Mammary epithelial cell (primary cell): ENCODE measurements at places on chromosomes 1 and 21.

DNA sequence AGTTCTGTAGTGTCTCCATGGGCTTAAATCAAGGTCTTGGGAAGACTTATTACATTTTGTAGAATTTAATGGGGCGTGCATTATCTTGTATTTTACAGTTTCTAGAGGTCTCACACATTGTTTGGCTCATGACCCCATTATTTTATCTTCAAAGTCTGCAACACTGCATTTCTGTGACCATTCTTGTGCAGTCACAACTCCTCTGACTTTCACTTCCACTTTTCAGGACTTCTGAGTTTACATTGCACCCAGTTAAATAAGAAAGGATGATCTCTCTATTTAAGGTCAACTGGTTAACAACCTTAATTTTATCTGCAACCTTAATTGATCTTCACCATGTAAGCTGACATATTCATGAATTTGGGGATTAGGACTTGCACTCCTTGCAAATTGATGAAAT is 1186.6 kb downstream of the MRPL39 start:
- DNase-seq: no peak

DNA sequence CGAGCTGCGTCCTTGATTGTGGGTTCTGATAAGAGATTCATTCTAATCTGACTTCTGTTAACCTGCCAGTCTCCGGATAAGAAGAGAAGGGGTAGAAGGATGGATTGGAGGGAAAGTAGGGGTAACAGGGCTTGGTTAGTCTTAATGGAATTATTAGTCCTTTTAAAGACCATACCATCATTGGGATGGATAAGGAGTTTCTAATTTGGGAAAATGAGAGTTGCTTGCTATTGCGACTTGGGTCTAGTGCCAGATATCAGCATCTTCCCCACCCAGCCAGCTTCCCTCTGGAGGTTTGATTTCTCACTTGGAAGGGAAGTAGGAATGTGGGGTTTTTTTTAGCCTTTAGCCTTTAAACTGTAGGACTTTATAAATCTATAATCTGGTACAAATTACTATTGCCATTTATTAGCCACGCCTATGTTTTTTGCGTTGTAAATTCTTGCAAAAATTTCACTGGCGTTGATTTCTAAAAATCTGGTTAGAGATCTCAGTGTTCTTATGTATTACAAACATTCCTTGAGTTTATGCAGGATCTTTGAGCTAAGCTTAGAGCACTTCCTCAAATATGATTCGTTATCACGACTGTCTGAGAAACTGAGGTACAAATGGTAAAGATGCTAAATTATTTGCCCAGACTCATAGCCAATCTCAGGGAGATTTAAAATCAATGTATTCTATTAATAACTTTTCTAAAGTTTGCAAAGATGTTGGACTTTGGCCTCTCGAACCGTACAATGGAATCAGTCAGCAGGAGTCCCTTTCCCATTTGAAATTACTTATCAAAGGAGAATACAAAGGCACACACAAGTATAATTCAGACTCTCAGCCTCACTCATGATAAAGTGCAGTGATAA is 1.3 kb downstream of the FAM20B start:
- no peak for DNase-seq

DNA sequence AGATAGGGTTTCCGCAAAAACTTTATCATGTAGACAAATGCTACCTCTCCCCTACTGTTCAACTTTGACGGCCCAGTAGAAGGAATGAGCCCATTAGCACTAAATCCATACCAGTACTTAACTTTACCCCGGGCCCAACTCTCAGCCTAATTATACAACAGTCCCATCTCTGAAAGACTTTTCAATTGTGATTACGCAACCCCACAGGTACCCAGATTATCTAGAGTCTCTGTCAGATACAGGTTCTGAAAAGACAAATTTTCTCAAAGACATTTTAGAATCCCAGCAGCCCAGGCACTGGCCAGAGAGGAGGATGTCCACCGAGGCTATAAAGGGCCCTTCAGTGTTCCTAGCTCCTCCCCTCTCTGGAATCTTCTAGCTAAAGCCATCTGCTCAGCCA is 15.0 kb downstream of the FAM78B start:
- no peak for DNase-seq

DNA sequence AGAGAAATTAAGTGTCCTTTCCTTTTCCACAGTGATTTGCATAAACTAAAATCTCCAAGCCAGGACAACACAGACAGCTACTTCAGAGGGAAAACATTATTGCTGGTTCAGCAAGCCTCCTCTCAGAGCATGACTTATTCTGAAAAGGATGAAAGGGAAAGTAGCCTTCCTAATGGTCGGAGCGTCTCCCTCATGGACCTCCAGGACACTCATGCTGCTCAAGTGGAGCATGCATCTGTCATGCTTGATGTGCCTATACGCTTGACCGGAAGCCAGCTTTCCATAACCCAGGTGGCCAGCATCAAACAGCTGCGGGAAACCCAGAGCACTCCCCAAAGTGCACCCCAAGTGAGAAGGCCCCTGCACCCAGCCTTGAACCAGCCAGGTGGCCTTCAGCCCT is 39.1 kb downstream of the CLEC20A start:
- DNase-seq: no peak

DNA sequence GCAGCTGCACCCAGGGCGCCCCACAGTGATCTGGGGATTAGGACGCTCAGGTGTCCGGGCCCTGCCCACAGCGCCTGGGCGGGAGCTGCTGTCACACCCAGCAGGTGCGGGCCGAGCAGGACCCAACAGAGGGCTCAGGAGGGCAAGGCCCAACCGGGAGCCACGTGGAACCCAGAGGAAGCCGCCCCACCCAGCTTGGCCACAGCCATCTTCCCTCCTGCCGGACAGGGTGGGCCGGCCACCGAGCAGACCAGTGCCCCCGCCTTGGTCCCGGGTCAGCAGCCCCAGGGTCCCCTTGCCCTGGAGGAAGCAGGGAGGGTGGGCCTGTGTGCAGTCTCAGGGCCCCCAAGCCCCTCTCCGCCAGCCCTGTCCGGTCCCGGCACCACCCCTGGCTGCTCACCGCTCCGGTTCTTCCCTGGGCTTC is 6.3 kb upstream of the TTLL10 start:
- no peak for DNase-seq

DNA sequence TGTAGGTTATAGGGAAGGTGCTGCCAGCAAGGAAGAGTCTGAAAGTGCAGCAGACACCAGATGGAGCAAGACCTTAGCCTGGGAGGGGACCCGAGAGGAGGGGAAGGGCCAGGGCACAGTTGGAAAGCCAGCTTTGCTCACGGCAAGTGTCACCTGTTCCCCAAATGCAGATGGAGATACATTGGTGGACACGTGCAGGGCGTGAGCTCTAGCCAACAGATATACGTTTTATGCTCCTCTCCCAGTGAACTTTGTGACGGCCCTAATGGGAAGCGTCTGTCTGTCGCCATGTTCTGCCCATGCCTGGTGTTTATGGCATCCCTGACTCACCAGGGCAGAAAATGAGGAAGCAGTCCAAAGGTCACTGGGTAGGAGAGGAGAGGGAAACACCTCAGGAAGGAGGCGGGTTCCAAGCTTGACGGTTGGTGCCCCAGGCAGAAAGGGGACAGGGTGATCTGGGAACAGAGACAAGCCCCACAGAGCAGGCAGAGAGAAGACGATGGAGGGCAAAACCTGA is 7.6 kb downstream of the GPA33 start:
- DNase-seq: no peak

DNA sequence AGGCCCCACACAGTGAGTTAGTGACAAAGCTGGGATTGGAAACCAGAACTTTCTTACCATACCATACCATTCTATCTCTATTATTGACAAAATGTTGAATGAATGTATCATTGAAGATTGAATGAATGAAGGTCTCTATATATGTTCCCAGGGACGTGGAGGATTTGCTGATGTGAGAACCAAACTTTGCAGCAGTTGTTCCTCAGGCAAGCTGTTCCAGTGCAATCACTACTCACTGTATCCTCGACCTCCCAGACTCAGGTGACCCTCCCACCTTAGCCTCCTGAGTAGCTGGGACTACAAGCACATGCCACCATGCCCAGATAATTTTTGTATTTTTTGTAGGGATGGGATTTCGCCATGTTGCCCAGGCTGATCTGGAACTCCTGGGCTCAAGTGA is 11.6 kb upstream of the LIN28A start:
- DNase-seq: no peak

DNA sequence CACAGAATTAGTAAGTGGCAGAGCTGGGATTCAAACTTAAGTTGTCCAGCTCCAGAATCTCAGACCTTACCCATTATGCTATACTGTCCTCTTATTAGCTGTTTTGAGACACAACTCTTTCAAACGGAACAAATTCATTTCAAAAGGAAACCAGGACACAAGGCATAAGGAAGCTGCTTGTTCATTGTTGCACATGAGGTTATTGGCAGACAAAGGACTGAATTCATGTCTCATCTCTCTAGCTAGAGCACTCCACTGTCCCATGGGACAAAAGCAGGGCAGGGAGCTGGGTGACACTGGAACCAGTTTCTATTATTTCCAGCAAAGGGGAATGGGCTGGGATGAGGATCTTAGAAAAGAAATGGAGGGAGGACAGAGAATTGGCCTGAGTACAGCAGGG is 26.4 kb downstream of the CHI3L2 start:
- no peak for DNase-seq

DNA sequence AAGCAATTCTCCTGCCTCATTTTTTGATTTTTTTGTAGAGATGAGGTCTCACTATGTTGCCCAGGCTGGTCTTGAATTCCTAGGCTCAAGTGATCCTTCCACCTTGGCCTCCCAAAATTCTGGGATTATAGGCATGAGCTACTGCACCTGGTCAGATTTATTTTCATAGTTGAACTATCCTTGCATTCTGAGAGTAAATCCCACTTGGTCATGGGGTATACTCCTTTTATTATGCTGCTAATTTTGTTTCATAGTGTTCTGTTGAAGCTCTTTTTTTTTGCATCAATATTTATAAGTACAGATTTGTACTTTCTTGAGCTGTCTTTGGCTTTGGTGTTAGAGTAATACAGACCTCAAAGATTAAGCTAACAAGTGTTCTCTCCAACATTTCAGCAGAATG is 12.8 kb upstream of the CCSAP start:
- DNase-seq: no peak

DNA sequence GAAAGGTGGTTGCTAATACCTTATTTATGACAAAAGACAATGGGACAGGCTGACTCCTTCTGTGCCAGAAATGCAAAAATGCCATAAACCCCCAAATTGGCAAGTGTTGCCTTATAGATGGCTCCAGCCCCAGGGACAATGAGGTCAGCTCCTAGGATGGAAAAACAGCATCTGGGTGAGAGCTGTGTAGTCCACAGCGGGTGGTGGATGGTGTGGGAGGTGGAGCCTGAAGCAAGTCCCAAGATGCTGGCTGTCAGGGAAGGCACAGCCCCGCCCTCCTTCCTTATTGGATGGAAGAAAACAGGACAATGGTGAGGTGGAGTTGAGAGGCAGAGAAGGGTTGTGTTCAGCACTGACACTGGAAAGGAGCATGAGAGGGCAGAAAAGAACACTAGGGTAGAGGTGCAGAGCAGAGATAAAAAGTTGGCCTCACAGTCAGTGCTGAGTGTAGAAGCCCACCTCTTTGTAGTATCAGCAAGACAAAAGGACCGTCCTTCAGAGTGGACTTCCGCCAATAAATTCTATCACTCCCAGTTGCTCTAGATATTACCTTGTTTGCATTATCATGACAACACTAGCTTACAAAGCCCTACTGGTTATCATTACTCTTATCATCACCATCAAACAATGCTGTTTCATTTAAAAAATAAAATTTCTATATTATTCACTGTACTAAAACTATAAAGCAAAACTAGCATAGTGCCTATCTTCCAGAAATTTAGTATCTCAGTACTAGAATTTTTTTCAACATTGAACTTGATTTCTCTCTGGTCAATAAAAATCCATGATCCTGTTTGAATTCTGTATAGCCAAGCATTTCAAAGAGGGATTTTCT is 3.7 kb upstream of the SDE2 start:
- peak; percentile 39 for DNase-seq

DNA sequence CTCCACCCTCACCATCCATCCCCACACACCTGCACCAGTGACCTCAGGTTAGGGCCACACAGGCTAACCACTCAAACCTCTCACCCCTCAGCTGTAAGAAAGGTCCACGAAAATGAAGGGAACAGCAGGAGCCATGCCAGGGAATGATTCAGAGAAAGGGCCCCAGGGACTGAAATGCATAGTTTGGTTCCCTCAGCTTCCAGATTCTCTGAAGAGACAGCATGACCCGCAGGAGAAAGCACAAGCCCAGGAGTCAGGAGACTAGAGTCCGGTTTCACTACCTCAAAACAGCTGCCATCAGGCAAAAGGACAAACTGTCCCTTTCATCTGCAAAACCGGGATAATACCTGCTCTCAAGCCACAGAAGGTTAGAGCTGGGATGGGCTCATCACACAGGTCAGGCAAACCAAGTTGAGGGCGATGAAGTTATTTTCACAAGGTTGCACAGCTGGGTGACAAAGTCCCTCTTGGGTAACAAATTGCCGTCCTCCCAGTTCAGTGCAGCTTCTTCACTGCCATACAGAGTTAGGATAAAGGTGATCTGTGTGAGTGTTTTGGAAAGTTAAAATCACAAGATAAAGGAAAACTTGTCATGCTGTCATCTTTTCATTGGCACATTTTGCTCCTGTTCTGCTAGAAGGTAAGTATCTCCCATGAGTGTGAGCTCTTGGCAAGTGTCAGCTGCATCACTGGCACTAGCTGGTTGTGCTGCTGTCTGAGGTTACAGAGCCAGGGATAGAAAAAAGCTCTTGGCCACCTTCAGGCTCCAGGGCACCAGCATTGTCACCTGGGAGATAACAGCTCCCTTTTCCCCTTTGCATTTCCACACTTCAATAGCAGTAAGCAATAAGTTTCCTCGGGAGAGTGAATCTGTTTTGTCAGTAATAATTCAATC is 120.4 kb downstream of the KCNH1 start:
- no peak for DNase-seq

DNA sequence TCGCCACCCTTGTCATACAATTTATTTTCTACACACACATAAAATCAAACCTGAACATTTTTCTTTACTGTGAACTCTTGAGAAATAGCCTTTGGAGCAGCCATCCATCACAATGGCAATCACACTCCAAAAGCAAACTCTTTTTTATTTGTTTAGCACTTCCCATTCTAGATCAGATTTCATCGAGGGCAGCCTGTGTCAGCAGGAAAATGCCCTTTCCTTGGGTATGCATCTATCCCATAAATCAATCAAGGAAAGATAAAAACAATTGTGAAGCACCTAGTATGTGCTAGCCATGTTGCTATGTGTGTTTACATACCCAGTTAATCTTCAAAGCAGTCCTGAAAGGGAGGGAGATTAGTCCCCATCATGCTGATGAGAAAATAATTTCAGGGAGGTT is 484.1 kb upstream of the USP24 start:
- no peak for DNase-seq

DNA sequence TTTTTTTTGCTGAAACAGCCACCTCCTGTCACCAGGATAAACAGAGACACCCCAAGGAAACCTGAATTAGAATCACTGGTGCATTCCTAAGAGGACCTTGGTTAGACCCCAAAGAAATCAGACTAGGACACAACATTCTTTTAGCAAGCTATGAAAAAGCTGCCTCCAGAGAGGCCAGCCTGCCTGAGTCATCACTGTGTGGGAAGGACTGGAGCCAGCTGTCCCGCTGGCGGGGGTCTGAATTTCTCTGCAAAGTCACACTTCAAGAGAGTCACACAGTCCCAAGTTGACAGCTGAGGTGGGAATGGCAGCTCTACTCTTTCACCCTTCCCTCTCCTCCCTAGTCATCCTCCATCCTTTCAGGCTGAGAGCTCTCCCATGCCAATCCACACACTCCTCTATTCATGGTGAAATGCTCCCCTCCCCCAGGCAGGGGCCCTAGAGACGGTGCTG is 405.0 kb upstream of the POU3F1 start:
- no peak for DNase-seq

- DNase-seq: no peak
Measured at GRCh38 chr1:82390627-82391026, 589.9 kb downstream of the ADGRL2 start.
